ENCODE measurements at places on chromosomes 11 and 22. TPM values are rescaled to one million over a fixed set of nuclear protein-coding genes. Genes with fewer than 3 reads are reported as not detected.
A peak's percentile ranks its signal among the peaks of the same experiment; 100 is the strongest.

OR51B4 gene
- not detected for total RNA-seq

GRCh38 chr11:266676-267439 is 11.3 kb upstream of the NLRP6 start:
- peak; percentile 43 for DNase-seq

DNA sequence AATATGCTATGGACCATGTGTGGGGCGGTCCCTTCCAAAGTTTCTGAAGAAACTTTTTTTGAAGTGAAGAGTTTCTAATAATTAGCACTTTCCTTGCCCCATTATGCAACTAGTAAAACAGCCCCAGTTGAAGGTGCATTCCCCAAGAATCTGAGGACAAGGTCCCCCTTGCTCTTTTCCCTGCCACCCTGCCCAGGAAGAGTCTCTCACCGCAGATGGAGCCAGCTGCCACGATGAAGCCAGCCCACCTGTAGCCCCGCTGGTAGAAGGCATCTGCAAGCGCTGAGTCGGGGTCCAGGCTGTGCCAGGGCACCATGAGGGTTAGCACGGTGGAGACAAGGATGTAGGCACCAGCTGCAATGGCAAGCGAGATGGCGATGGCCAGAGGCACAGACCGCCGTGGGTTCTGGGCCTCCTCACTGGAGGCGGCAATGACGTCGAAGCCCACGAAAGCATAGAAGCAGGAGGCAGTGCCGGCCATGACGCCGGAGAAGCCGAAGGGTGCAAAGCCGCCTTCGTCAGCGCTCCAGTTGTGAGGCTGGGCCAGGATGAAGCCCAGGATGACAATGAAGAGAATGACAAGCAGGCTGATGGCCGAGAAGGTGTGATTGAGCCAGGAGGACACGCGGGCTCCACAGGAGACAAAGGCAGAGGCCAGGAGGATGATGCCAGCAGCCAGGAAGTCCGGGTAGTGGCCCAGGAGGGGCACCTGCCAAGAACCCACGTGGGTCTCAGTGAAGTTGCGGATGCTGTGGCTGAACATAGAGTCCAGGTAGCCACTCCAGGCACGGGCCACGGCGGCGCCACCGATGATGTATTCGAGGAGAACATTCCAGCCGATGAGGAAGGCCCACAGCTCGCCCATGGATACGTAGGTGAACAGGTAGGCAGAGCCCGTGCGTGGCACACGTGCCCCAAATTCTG is 1.5 kb downstream of the SLC7A4 start:
- DNase-seq: no peak

DNA sequence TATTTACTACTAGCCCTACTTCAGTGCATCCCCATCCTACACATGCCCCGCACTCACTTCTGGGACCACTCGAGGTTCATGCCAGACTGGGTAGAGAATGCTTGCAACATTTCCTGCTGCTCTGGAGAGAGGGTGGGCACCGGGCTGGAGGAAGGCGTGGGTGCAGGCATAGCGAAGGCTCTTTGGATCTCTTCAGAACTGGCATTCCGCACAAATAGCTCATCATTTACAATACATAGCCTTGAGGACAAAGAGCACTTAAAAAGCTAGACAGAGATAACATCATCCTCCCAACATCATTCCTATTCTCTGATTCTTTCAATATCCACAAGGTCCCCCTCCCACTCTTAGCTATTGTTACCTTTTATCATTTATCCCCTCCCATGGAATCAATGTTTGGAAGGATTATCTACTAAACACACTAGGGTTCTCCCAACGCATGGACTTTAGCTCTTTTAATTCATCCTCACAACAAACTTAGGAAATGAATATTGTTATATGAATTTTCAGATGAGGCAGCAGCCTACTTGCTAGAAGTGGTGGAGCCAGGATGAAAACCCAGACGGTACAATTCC is 2.5 kb upstream of the TMEM223 start:
- no peak for DNase-seq

DNA sequence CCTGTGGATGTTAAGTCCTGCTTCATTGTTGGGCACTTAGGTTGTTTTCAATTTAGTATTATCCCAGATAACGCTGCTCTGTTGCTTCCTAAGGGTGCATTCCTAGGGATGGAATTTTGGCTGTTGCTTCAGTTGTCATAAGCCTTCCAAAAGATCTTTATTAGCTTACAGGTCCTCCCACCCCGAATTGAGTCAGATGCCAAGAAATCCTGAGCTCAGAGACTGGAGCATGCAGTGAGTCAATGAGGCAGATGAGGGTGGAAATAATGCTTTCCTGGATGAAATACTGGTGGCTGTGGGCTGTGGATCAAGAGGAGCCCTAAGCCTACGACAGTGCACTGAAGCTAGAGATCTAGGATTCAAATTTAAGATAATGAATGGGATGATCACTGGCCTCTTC is 10.7 kb upstream of the IL18BP start:
- DNase-seq: no peak

DNA sequence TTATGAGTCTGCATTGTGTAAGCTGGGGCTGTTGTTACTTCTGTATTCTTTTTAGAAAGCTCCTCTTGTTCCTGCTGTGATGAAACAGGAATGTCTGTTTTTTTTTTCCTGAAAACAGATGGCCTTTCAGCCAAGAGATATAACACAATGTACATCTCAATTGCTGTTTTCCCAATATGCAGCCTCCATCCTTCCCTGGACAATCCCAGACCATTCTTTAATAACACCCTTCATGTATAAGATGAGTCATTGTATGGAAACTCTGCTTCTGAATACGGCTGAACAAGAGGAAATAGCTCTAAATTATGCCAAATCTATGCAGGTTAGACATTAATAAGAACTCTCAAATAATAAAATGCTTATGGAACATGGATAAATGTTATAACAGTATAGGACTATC is 60.2 kb upstream of the LRRC4C start:
- DNase-seq: no peak

DNA sequence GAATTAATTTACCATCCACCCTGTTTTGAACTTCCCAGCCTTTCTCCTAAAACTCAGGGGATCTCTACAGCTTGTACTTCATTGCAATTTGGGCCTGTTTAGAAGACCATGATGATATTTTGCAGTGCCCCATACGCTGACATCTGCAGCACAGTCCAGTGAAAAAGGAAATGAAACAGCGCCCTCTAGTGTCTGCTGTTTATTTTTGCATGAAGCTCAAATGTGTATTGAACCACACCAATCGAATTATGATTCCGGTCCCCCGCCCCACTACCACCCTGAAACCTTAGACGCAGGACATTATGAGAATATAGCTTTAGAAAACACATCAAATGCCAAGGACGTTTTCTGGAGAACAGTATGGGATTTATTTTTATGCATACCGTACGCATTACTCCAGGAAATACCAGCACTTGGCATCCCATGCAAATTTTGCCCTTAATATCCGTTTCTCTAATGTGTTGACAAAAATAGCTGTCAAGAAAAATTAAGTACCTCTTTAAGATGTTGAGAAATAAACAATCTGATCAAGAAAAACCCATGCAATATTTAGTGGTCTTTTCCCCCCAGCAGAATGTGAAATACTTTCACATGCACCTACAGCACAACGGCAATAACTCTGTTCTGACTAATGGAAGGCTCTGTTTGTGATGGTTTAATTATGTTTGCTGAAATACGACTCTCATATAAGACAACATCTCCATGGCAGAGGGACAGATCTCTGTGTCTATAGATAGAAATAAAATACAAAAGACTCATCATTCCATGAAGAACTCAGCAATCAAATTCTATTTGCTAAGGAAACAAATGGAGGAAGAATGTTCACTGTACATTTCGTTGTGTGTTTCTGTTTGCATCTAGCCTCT is 93.9 kb downstream of the TECTA start:
- peak; percentile 70 for DNase-seq

- peak; percentile 50 for DNase-seq
Observed at GRCh38 chr22:19974268-19974861, 32.7 kb upstream of the TXNRD2 start.

GRCh38 chr11:120337355-120338106 is 1.3 kb downstream of the ARHGEF12 start:
- DNase-seq: peak; percentile 42

GRCh38 chr11:24422376-24422775 is 74.5 kb upstream of the LUZP2 start:
- no peak for DNase-seq

DNA sequence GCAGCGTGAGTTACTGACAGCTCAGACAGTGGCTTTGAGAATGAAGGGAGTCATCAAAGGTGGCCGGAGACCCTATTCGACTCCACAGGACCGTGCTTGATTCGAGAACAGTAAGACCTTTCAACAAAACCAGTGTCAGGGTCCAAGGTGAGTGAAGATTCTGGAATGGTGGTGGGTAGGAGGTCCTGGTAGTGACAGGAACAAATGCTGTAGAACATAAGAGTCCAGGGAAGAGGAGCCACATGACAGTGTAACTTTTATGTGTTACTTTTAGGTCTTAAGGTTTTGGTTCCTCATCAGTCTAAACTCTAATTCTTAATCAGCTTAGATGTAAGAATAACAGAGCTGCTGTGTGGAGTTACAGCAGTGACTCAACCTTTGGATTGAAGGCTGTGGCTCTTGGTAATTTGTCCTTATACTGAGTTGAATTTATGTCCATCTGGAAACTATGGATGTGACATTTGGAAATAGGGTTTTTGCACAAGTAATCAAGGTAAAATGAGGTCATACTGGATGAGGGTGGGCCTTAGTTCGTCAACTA is 1.8 kb downstream of the TBC1D22A start:
- DNase-seq: no peak

DNA sequence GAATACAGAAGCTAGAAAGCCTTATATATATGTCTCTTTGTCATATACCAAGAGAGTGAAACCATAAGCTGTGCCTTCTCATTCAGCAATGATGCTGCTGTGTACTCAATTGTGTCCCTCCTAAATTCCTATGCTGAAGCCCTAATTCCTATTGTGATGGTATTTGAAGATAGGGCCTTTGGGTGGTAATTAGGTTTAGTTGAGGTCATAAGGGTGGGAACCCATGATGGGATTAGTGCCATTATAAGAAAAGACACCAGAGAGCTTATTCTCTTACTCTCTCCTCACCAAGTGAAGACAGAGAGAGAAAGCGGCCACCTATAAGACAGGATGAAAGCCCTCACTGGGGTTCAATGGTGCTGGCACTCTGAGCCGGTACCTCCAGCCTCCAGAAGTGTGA is 1191.3 kb upstream of the TENM4 start:
- DNase-seq: no peak

- DNase-seq: peak; percentile 69
Observed at GRCh38 chr22:20566420-20567260, 59.2 kb downstream of the MED15 start.

- DNase-seq: peak; percentile 92
Observed at GRCh38 chr11:102513869-102514268, 16.7 kb downstream of the MMP7 start.

DNA sequence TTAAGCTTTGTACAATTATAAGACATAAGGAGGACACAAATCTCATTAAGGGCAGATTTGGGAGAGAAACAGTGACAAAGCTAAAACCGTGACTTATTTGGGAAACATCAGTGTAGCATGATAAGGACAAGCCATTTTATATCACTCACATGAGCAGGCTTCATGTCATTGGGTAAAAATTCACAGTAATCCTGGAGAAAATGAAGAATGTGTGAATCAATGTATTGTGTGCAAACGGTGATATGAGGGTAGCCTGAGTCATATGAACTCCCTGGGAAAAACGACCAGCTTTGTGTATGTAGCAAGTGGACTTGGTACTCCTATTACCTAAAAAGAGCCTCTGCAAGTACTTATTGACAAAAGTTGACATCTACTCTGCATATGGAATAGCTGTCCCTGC is 6.0 kb upstream of the TRIM34 start:
- no peak for DNase-seq

- DNase-seq: no peak
Observed at GRCh38 chr22:20138868-20139267, 7.3 kb downstream of the ZDHHC8 start.

GRCh38 chr11:1483445-1483961 is 3.1 kb downstream of the MOB2 start:
- DNase-seq: no peak

DNA sequence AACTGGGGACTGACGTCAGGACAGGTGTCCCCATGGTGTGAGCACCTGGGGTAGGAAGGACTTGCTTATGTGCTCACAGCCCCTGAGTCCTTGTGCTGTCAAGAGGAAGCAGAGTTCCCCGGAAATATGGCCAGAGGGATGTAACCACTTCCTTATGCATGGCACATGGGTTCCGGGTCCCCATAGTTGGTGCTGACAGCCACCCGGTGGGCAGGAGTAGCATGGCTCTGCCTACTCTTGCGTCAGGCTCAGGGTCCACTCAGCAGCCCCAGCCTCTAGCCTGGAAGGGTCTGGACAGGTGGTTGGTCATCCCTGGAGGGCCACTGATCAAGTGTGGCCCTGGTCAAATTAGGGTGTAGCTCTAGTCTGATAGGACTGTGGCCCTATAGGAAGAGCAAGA is 42.8 kb upstream of the CCND1 start:
- peak; percentile 17 for DNase-seq

MS4A1 gene
- total RNA-seq: not detected

- DNase-seq: no peak
Observed at GRCh38 chr11:824292-824880, 3.3 kb upstream of the CRACR2B start.

- peak; percentile 63 for DNase-seq
Observed at GRCh38 chr11:74388678-74389327, 9.4 kb downstream of the PGM2L1 start.

GRCh38 chr11:42311514-42311913 is 852.1 kb upstream of the LRRC4C start:
- DNase-seq: no peak

HBE1 gene
- total RNA-seq: not detected

NPAS4 gene
- total RNA-seq: not detected

GRCh38 chr22:46303347-46303965 is 6.8 kb downstream of the GTSE1 start:
- peak; percentile 9 for DNase-seq

DNA sequence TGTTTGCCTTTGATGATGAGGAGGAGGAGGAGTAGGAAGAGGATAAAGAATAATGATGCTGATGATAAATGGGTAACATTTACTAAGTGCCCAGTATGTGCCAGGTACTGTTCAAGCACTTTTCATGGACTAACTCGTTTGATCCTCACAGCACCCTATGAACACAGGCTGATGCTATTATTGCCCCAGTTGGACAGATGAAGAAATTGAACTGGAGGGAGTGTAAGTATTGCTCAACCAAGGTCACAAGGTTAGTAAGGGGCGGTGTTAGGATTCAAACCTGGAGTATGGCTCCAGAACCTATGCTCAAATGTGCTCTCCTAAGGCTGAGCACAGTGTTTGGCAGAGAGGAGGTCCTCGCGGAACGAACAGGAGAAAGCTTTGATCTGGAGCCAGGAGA is 78.6 kb downstream of the SYN3 start:
- peak; percentile 15 for DNase-seq

RASGRP2 gene
- total RNA-seq: not detected

NAALADL1 gene
- total RNA-seq: not detected
